Immature natural killer cell (primary cell): ENCODE measurements at places on chromosomes 13 and 19.

- DNase-seq: no peak
Measured at GRCh38 chr19:21023901-21024300, 3.4 kb downstream of the ZNF430 start.

GRCh38 chr19:49393881-49394280 lies 5.8 kb downstream of the KASH5 start:
- no peak for DNase-seq

- no peak for DNase-seq
Measured at GRCh38 chr13:23159205-23159759, 21.5 kb upstream of the SGCG start.

DNA sequence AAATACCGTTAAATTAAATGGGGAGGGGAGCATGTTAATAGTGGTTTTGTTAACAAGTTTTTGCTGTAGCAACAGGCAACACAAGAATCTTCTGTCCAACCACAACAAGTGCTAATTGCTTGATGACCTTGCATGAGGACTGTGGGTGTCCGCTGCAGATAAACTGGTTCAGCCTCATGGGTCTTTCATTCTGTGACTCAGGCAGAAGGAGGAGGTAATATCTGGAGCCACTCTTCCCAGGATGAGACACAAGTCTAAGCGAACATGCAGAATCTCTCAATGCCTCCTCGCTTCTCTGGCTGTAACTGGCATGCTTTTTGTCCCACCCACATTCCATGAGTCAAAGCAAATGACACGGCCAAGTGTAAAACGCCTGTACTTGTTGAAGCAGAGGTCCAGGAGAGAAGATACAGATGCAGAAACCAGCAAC lies 56.6 kb upstream of the MYO16 start:
- DNase-seq: no peak

DNA sequence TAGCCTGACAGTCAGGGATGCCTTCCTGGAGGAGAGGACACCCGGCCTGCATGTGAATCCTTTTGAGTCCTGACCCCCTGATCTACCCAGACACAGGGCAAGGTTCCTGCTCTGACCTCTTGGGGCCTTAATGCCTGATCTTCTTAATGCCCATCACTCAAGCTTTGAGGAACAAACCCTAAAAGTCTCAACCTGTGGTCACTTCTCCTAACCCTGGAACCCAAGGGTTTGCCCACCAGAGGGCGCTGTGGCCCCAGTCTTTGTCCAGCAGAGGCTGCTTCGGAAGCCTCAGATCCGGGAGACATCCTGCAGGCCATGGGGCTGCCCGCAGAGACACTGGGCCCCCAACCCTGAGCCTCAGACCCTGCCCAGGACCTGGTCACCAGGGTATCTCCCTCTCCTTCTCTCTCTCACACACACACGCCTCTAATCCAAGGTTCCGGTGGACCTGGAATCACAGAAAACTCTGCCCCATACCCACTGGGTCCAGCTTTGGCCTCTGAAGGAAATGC lies 9.8 kb upstream of the DPF1 start:
- DNase-seq: peak; percentile 55

GRCh38 chr13:103130681-103131210 lies 64.5 kb upstream of the SLC10A2 start:
- DNase-seq: no peak

- DNase-seq: no peak
Measured at GRCh38 chr13:81760316-81760715, 1419.4 kb upstream of the SPRY2 start.

DNA sequence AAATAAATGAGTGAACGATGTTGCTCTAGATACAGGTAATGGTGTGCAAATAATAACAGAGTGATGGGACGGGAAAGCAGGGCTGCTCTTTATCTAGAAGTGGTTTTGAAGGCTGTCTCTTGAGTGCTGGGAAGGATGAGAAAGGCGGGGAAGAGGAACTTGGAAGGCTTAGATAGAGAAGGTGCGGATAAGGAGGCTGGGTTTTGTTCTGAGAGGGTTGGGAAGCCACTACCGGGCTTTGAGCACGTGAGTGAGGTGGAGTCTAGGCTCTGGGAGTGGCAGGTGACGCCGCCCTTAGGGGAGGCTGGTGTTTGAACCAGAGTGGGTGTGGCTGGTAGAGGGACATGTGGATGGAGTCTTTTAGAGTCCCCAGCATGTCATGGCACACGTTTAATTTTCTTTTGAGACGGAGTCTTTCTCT lies 811 bp downstream of the ARMC6 start:
- peak; percentile 51 for DNase-seq

DNA sequence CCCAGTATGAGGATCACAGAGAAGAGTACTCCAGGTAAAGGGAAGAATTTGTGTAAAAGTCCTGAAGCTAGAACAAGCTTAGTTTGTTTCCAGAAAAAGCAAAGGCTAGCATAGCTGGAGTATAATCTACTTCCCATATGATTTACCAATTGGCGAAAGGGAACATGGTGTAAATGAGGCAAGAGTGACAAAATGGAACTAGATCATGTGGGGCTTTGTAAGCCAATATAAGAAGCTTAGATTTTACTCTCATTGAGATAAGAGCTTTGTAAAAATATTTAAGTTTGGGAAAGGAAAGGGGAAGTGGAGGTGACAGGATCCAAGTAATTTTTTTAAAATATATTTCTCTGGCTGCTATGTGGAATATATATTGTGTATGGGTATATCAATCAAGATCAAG lies 234.9 kb downstream of the KCTD12 start:
- no peak for DNase-seq
